ENCODE measurements at places on chromosomes 4 and X. TPM values are rescaled to one million over a fixed set of nuclear protein-coding genes. Genes with fewer than 3 reads are reported as not detected.

GRCh38 chr4:75048208-75048879 is 115.4 kb downstream of the PARM1 start:
- H3K4me1 ChIP-seq, result no peaks in the 10 kb centered on the region
- H3K4me3 ChIP-seq, result no peak overlapping the region
- no peaks in the 10 kb centered on the region for H3K27me3 ChIP-seq
- H3K36me3 ChIP-seq, result no peaks in the 10 kb centered on the region

GRCh38 chr4:87916626-87917025 is 58.9 kb upstream of the SPP1 start:
- no peaks in the 10 kb centered on the region for H3K4me1 ChIP-seq

- DNase-seq, result no peak
- no peak overlapping the region for H3K4me3 ChIP-seq
- no peaks in the 10 kb centered on the region for H3K36me3 ChIP-seq
- H3K27ac ChIP-seq, result no peak overlapping the region
- no peaks in the 10 kb centered on the region for H3K27me3 ChIP-seq
- peaks cover 6% of the 10 kb centered on the region for H3K4me1 ChIP-seq
Observed at GRCh38 chr4:88240297-88240714, 44.1 kb downstream of the PPM1K start.

DNA sequence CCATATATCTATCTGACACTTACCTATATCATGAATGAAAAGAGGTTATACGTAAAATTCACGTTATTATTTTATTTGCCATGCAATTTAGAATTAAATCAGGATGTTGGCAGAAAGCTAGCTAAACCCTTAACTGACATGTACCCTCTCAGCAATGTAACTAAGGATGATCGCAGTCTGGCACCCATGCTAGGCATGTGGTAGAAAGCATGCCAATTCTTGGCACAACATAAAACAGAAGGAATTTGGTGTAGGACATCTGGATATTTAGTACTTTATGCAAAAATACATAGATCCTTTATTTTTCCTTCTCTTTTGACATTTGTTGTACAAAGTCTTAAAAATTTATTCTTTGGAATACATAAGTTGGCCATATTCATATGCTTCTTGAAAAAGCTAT is 436.8 kb upstream of the FAT1 start:
- no peaks in the 10 kb centered on the region for H3K27me3 ChIP-seq
- H3K4me3 ChIP-seq, result no peak overlapping the region
- H3K27ac ChIP-seq, result no peak overlapping the region
- no peaks in the 10 kb centered on the region for H3K4me1 ChIP-seq

Gene PRR32
- not detected for total RNA-seq
